NCI-H1105 (cell line): ENCODE measurements at places on chromosomes 12 and 14.

GRCh38 chr14:61264651-61265050 is 16.5 kb downstream of the TMEM30B start:
- no peak for DNase-seq

- no peak for DNase-seq
Observed at GRCh38 chr12:68932128-68932960, 627 bp downstream of the CPM start.

DNA sequence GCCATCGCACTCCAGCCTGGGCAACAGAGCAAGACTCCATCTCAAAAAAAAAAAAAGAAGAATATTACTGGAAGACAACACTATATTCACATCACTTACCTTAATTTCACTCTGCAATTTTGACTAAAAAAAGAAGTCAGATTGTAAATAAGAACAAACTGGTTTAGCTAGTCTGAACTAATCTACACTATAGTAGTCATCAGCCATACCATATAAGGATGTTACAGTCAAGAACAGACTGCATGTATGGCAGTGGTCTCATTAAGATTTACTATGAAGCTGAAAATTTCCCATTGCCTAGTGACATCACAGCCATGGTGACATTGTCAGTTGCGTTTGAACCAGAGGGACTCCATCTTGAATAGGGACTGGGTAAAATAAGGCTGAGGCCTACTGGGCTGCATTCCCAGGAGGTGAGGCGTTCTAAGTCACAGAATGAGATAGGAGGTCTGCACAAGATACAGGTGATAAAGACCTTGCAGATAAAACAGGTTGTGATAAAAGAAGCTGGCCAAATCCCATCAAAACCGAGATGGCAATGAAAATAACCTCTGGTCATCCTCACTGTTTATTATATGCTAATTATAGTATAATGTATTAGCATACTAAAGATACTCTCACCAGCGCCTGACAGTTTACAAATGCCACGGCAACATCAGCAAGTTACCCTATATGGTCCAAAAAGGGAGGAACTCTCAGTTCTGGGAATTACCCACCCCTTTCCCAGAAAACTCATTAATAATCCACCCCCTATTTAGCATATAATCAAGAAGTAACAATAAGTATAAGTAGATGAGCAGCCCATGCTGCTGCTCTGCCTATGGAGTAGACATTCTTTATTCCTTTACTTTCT is 51.2 kb downstream of the OSBPL8 start:
- no peak for DNase-seq

DNA sequence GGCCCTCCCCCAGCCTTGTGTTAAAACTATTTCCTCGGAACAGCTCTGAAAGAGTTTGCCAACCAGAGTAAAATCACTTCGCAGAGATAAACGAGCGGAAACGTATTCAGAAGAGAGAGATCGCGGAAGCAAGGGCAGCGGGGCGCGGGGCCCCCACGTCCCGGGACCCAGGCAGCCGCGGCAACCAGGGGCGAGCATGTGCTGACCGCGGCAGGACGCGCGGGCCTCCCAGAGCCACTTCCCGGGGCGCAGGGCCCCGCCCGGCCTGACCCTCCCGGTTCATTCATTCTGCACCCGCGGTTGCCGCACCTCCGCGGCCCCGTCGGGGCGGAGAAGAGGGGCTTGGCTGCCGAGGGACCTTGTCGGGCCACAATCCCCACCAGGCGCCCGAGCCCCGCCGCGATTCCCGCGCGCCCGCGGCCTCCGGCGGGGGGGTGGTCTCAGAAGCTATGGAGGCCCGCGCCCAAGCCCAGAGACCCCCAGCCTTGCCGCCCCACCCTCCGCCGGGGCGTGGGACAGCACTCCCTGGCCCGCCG is 598 bp downstream of the UBE2N start:
- no peak for DNase-seq

GRCh38 chr14:59148334-59148900 is 40.0 kb upstream of the DAAM1 start:
- no peak for DNase-seq
